ENCODE measurements at places on chromosomes 6 and 20.

- no peak for DNase-seq
These were observed 48.9 kb upstream of the TBC1D7 start for GRCh38 chr6:13377054-13377758.

- no peak for DNase-seq
These were observed 56.6 kb downstream of the NPEPL1 start for GRCh38 chr20:58749098-58749769.

DNA sequence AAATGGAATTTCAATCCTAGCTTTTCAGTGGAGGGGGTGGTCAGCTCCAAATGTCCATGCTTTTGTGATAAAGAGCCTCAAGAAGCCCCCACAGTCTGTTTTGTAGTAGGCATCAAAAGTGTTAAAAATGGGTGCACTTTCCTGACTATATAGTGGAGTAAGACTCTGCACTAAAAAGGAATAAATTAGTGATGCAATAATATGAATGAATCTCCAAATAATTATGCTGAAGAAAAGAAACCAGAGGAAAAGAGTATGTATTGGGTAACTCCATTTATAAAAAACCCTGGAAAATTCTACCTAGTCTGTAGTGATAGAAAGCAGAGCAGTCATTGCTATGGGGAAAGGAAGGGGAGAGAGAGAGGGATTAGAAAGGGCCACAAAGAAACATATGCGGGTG is 310.4 kb upstream of the SUPT3H start:
- DNase-seq: no peak

DNA sequence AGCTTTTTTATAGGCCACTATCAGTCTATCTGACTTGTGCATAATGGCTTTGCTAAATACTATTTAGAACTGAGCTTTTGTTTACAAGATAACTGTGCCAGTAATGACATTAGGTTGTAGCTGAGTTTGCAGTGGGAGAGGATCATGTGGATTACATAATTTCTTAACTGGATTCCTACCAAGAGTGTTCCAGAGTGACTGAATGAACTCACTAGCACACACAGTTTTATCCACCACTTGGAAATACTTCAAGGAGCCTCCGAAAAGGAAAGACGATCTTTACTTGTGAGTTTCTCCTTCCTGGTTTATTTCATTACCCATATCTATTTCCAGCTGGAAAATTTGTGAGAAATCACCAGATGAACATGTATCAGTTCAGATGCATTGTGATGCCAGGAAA is 10.9 kb upstream of the SYNE1 start:
- DNase-seq: no peak

DNA sequence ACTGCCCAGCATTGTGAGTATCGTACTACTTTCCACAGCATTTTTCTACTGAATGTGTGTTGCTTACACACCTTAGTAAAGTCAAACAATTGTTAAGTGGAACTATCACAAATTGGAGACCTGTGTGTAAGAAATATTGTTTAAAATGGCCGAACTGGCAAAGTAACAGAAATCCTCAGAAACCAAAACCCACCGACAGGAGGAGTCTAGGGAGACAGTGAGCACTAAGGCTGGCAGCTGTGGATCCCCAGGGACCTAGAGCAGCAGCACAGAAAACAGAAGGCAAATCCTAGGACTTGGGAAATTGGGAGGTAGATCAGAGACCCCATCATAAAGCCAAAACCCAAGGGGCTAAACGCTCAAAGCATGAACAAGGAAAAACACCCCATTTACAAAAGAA is 69.9 kb downstream of the SESN1 start:
- DNase-seq: no peak

- no peak for DNase-seq
These were observed 8.9 kb upstream of the KATNA1 start for GRCh38 chr6:149657441-149657840.

DNA sequence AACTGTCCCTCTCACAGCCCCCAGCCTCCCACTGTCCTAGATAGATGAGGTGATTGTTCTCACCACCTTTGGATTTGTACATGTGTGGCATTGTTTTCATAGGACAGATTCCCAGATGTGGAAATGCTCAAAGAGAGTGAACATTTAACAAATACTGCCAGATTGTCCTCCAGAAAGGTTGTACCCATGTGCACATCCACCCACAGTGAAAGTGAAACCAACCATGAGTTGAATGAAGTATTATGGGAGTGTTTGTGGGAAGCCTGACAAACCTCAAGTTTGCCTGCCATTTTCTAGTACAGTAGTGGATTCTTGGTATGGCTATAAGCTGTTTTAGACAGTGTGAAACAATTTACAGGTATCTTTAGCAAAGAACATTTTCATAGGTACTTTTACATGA is 42.7 kb downstream of the ANKRD6 start:
- DNase-seq: no peak

GRCh38 chr6:29563435-29563965 is 4.0 kb upstream of the UBD start:
- DNase-seq: no peak

GRCh38 chr6:148935705-148936435 is 189.0 kb downstream of the UST start:
- DNase-seq: no peak

DNA sequence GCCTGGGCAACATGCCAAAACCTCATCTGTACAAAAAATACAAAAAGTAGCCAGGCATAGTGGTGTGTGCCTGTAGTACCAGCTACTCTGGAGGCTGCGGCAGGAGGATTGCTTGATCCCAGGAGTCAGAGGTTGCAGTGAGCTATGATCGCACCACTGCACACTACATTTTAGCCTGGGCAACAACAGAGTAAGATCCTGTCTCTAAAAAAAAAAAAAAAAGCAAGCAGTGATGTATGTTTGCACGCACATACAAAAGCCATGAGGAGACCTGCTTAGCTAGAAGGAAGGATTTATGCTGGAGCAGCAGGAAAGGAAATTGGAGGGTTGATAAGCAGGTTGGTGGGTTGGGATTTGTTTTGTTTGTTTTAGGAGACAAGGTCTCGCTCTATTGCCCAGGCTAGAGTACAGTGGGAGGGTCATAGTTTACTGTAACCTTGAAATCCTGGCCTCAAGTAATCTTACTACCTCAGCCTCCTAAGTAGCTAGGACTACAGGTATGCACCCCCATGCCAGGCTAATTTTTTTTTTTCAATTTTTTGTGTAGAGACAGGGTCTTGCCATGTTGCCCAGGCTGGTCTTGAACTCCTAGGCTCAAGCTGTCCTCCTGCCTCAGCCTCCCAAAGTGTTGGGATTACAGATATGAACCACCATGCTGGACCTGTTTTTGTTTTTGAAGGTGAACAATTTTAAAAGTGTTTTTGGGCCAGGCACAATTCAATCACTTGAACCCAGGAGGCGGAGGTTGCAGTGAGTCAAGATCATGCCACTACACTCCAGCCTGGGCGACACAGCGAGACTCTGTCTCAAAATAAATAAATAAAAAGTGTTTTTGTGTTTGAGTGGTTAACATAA is 4.0 kb downstream of the ZSWIM3 start:
- DNase-seq: no peak
